ENCODE measurements at places on chromosomes 11 and 22.
A peak's percentile ranks its signal among the peaks of the same experiment; 100 is the strongest.

- peak; percentile 60 for DNase-seq
Observed at GRCh38 chr11:57251491-57252104, 14.5 kb upstream of the APLNR start.

- DNase-seq = no peak
Observed at GRCh38 chr11:11476499-11476898, 123.4 kb upstream of the CSNK2A3 start.

DNA sequence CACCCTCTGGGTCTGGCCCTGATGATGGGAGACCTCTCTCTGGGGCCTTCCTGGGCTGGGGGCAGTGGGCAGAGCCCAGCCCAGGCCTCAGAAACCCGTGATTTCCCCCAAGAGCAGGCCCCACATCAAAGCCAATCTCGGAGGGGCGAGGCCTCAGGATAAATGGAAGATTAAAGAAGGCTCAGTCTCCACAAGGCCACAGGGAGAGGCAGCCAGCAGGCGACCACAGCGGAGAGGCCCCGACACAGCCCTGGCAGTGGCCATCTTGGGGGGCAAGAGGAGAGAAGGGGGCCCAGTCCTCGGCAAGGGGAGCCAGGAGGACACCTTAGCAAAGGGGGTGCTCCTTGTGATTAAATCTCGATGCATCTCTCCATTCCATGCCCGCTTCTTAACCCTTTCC is 12.5 kb upstream of the CREB3L1 start:
- no peak for DNase-seq

GRCh38 chr11:34585304-34585734 is 35.6 kb upstream of the EHF start:
- no peak for DNase-seq

DNA sequence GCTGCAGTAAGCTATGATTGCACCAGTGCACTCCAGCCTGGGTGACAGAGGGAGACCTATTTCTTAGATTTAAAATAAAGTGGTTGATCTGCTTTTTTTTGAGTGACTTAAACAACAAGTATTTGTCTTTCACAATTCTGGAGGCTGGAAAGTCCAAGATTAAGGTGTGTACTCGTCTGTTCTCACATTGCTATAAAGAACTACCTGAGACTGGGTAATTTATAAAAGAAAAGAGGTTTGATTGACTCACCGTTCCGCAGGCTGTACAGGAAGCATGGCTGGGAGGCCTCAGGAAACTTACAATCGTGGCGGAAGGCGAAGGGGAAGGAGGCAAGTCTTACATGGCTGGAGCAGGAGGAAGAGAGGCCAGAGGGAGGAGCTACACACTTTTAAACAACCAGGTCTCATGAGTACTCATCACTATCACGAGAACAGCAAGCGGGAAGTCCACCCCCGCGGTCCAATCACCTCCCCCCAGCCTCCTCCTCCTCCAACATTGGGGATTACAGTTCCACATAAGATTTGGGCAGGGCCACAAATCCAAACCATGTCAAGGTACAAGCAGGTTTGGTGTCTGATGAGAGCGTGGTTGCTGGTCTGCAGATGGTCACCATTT is 19.7 kb upstream of the OSBPL5 start:
- no peak for DNase-seq

GRCh38 chr22:30314915-30315314 is 11.8 kb downstream of the TBC1D10A start:
- DNase-seq = peak; percentile 34

DNA sequence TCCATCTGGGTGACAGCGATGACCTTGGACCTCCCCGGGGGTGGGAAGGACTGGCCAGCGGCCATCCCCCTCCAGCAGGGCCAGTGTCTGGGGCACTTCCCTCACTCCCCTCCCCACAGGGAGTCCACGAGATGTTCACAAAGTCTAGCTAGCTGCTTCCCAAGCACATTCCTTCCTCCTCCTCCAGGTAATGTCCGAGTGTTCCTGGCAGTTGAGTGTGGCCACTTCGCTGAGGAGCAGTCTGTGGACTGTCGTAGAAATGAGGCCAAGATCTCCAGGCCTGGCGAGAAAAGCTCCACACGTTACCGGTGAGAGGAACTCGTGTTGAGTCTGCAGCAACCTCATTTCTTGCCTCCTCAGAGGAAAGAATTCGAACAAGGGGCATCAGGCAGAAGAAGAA is 425.5 kb downstream of the BRD1 start:
- DNase-seq = no peak

GRCh38 chr22:47388331-47388730 is 625.9 kb downstream of the TBC1D22A start:
- no peak for DNase-seq

DNA sequence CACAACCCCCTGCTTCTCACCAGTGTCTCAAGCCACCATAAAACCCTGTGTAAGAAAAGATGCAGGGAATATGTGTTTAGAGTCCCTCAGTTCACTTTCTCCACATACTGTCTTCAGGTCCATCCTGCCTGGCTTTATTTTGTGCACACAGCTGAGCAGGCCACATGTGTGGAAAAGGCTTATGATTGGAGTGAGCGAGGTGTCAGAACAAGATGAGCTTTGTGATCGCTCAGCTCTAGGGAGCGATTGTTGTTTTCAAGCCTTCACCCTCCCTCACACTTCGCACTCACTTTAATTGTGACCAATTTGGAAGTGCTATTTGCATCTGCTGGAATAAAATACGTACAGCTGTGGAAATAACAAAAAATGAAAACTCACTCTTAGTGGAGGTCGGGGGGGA is 931.1 kb upstream of the TENM4 start:
- DNase-seq = no peak

DNA sequence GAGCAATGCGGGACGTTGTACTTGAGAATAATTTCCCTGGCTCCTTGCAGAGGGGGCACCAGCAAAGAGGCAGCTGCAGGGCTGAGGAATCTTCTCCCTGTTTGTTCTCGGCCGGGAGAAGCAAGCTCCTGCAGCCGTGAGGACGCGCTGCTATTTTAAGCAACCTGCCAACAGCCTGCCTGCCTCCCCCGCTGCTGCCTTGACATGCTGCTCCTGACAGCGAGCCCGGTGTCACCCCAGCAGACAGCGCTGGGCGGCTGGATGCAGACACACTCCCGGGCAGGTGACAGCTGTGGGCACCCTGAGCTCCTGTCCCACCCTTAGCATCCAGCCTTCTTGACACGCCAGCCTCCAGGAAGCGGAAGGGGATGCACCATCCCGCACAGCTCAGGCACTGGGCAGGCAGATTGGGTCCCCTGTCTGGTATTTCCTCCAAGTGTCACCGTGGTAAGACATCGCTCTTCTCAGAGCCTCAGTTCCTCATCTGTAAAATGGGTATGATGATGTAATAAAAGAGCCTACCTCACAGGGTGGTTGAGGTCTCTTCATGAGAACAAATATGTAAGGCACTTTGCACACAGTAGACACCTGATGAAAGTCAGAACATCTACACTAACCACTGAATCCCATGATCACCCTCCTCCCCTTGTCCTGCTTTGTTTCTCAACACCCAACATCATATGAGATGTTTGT is 530.6 kb downstream of the MN1 start:
- DNase-seq = no peak

DNA sequence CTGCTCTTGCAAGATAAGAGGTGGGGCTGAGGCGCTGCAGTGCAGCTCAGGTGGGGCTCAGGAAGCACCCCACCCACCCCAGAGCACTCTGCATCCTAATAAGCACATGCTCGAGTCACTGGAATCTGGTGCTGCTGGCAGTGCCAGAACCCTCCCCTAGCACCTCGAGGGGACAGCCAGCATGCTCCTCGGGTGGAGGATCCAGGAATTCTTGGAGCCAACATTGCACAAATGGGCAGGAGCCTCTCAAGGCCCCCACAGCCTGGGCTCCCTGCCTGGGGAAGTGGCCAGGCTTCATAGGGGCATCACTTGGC is 27.5 kb upstream of the CABP7 start:
- no peak for DNase-seq

DNA sequence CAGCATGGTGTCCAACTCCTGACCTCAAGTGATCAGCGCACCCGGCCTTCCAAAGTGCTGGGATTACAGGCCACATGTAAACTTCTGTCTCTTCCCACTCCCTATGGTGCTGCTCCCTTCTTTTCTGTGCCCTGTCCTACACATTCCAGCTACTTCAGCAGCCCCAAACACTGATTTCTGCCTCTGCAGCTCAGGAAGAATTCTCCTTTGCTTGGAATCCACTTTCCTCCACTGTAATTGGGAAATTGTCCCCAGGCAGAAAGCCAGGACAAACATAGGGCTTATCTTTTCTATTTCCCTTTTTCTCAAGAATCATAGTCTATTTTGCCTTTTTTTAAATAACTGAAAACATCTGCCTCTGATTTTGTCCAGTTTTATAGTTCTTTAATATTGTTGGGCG is 21.3 kb upstream of the DRG1 start:
- DNase-seq = peak; percentile 67

- no peak for DNase-seq
Observed at GRCh38 chr11:20310137-20310536, 53.4 kb upstream of the HTATIP2 start.

- DNase-seq = no peak
Observed at GRCh38 chr22:45490836-45491235, 11.8 kb upstream of the FBLN1 start.

GRCh38 chr22:30216710-30217109 is 29.8 kb downstream of the LIF start:
- no peak for DNase-seq

DNA sequence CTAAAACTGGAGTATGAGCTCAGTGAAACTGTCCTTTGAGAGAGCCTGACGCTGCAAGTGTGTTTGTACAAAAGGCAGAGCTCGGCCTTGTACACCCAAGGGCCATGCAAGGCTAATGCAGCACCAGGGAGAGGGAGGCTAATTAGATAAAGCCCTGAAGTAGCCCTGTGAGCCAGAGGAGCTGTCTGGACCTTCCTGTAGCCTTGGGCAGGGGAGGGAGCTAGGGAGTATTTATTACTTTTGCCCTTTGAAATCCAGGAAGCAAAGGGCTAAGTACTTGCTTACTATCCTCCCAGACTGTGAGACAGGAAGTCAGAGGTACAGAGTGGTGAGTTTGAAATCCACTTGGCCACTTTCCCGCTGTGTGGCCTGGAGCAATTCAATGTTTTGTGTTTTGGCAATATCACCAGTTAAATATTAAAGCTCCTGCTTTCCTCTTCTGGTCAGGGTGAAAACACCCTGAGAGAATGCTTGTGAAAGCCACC is 10.2 kb upstream of the LDHA start:
- DNase-seq = peak; percentile 96

DNA sequence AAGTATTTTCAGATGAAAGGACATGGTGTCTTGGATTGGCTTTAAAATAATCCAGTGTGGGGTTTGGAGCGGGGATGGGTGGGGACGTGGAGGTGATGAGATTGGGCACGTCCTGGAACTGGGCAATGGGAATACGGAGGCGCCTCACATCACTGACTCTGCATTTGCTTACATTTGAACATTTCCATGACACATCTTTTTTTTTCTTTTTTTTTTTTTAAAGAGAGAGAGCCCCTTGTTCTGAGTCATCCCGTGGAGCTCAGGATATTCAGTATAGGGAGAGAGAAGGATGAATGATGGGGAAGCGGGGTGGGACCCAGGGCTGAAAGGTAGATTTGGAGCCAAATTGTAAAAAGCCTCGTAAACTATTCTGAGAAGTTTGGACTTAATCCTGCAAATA is 142.7 kb downstream of the FBXO7 start:
- DNase-seq = peak; percentile 77

GRCh38 chr11:33779849-33780528 is 5.7 kb upstream of the FBXO3 start:
- DNase-seq = peak; percentile 82

GRCh38 chr22:32376681-32377080 is 19.0 kb downstream of the RFPL3 start:
- no peak for DNase-seq

- peak; percentile 82 for DNase-seq
Observed at GRCh38 chr22:29716814-29717545, 2.8 kb upstream of the CABP7 start.

- no peak for DNase-seq
Observed at GRCh38 chr11:94853836-94854235, 85.7 kb downstream of the AMOTL1 start.

DNA sequence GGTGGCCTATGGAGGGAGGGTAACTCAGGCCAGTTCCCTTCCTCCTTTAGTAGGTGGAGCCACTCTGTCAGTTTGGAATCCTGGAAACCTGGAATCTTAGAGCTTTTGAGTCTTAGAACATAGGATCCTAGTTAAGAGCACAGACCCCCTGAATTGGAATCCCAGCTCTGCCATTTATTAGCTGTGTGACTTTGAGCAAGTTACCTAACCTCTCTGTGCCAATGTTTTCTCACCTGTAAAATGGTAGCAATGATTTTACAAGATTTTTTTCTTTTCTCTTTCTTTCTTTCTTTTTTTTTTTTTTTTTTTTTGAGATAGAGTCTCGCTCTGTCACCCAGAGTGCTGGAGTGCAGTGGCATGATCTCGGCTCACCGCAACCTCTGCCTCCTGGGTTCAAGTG is 17.1 kb upstream of the CACNA1I start:
- DNase-seq = no peak

- peak; percentile 45 for DNase-seq
Observed at GRCh38 chr22:36155702-36156101, 4.9 kb downstream of the APOL3 start.

DNA sequence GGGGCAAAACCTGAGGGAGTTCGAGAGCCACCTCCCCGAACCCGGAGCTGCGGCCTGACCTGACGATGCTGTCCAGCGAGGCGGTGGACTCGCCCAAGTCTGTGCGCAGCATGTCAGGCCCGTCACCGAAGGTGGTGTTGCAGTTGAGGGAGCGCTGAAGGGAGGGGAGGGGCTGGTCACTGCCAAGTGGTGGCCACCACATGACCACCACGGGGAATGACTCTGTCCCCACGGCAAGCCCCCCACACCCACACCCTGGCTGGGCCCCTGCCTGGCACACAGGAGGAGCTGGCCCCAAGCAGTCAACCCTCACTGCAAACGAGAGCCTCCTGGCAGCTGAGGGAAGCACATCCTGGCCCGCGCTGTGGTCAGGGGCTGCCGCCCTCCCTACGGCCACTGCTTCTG is 30.8 kb downstream of the TRMU start:
- DNase-seq = no peak

GRCh38 chr22:27435844-27436576 is 365.5 kb downstream of the MN1 start:
- DNase-seq = peak; percentile 46

GRCh38 chr11:112537846-112538330 is 277.2 kb upstream of the PLET1 start:
- peak; percentile 8 for DNase-seq

GRCh38 chr11:2887515-2888195 is 2.1 kb upstream of the CDKN1C start:
- DNase-seq = no peak

GRCh38 chr22:21917181-21917958 is 35.3 kb downstream of the PPM1F start:
- DNase-seq = no peak

DNA sequence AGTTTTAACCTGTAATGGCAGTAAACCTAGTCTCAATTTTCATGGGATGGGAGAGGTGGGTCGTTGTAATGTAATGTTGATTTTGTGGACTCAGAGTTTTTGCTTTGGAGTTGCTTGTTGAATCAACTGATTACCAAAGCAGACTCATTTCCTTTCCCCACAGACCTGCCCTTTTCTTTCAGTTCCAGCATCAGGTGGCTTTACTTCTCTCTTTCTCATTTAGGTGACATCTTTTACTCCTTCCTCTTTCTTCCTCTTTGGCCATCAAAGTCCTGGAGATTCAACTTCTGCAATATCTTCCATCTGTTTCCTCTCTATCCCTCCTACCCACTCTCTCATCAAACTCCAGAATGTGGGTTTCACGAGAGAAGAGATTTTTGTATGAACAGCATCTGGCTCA is 313.9 kb downstream of the TMEM135 start:
- no peak for DNase-seq

GRCh38 chr11:44515048-44515447 is 50.4 kb upstream of the CD82 start:
- peak; percentile 65 for DNase-seq
